ENCODE measurements at places on chromosomes 6 and 20.

DNA sequence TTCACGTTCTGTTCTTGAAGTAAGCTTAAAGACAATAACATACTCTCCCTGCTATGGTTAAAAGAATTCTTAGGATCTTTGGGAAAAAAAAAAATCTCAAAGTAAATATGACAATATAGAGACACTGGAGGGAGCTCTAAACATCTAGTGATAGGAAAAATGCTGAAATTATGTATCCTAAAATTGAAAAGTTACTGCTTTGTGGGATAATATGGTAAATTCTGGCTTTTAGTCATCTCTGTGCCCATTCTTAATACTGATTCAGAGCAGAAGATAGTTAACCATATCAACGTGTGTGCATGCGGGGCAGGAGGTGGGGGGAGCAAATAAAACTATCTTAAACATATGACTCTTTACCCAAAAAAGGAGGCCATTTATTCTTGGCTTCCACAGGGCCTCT lies 165.4 kb downstream of the GMPR start:
- no peak for DNase-seq

DNA sequence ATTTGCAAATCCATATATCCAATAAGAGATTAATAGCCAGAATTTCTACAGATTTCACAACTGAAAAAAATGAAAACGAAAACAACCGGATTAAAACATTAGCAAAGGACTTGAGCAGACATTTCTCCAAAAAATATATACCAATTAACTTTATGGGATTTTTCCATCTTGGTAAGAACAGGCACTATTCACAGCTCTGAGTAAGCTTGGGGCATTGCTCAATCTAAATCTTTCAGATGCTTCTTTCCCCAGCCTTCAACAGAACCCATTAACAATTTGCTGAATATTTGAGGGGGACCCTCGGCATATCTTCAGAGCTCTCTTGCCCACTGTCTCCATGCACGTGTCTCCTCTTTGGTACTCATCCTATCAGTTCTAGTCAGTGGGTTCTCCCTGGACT lies 111.7 kb upstream of the CD93 start:
- DNase-seq, result no peak

- no peak for DNase-seq
Measured at GRCh38 chr6:10406556-10406955, 8.3 kb downstream of the TFAP2A start.

GRCh38 chr6:57205550-57206328 lies 16.4 kb downstream of the RAB23 start:
- no peak for DNase-seq

DNA sequence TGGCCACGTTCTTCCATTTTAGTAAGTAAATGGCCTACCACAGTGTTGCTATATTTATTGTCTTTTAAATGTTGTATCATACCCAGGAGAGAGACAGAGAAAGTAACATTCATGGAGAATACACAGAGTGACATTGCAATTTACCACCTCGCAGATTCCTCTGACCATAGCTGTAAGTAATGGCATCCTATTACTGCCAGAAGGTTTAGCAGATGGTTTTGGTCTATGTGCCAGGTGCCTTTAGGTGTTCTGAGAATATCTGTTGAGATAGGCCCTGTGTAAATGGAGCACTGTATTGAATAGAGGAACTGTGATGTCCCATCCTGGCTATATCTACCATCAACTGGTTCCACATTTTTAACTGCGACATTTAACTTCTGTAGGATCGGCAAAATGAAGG lies 559.6 kb downstream of the KIF16B start:
- no peak for DNase-seq
